Stimulated activated CD4-positive, alpha-beta T cell treated with anti-CD3 and anti-CD28 coated beads, Interleukin-1b, Interleukin-23, amount 100 ng/mL, for 24 hours (primary cell): ENCODE measurements at places on chromosomes 2 and 18.

DNA sequence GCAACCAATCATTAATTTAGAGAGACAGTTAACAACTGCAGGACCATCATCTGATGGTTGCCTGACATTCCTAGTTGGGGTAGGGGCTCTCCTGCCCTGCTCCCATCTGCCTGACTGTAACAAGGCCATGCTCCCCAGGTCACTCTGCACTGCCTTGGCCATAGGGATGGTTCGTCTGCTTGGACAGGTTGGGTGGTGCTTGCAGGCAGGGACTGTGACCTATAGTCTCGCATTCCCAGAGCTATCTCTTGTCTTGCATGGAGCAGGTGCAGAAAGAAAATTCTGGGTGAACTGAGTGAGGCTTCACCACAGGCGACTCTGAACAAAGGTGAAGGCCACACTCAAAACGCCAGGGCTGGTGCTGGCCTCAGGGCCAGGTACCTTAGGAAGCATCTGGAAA lies 64.7 kb downstream of the EMILIN2 start:
- no peak for DNase-seq

DNA sequence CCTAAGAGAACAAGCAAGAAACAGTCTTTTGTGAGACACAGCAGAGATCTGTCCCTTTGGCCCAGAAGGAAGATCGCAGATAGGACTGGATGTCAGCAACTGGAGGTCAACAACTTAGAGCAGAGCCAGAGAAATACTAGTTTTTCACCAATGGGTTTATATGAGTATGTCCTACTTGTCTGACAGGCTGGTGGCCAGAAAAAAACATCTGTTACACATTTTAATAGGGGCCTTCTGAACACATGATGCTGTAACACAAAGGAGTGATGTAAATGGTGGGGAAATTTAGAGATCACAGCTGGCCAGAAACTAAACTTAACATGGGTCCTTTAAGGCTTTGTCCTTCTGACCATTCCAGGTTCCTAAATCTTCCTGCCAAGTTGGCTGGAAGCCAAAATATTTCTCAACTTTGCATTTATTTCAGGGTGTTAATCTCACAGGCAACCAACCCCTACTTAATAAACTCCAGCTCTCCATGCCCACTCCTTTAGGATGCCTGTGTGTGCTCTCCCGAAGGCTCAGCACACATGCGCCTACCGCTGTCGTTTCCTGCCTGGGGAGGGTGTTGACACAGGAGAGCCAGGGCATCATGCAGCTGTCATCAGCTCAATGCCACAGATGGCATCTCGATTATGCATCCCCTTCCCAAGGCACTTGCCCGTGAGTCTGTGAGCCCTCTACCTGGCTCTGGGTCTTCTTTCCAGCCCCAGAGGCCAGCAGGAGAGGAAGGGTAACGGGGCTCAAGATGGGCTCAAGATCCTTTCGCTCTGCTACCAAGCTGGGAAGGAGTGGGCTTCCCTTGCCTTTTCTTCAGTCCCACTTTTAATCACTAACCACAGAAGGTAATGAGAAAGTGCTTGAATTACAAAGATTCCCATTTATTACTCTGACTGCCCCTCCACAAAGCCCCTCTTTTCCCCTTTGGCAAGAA lies 252.5 kb downstream of the ETAA1 start:
- DNase-seq, result no peak

GRCh38 chr2:120245520-120246332 lies 6.9 kb upstream of the RALB start:
- DNase-seq, result no peak

DNA sequence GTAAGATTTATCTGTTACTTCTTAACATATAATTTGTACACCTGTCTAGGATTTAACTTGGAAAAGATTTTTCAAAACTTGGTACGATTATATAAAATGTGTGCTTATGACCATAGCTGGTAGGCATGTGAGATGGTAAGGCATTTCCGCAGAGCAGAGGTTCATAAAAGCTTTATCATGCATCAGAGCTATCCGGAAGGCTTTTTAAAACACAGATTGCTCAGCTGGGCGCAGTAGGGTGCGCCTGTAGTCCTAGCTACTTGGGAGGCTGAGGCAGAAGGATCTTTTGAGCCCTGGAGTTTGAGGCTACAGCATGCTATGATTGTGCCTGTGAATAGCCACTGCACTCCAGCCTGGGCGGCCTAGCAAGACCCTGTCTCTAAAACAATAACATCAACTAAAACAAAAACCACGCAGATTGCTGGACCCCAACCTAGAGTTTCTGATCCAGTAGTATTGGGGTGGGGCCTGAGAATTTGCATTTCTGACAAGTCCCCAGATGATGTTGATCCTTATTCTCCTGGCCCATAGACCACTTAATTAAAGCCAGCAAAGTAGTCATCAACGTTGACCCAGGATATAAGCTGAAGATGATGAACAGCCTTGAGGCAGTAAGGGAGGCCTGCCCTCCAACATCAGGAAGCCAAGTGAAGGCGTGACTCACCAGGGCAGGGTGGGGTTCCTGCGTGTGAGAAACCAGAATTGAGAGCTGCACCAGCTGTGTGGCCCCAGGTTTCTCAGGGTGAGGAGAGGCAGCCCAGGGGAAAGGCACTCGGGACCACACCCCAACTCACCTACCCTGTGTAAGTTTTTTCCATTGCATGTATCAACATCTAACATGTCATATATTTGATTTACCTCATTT lies 21.6 kb upstream of the SLC20A1 start:
- DNase-seq, result peak; percentile 66

DNA sequence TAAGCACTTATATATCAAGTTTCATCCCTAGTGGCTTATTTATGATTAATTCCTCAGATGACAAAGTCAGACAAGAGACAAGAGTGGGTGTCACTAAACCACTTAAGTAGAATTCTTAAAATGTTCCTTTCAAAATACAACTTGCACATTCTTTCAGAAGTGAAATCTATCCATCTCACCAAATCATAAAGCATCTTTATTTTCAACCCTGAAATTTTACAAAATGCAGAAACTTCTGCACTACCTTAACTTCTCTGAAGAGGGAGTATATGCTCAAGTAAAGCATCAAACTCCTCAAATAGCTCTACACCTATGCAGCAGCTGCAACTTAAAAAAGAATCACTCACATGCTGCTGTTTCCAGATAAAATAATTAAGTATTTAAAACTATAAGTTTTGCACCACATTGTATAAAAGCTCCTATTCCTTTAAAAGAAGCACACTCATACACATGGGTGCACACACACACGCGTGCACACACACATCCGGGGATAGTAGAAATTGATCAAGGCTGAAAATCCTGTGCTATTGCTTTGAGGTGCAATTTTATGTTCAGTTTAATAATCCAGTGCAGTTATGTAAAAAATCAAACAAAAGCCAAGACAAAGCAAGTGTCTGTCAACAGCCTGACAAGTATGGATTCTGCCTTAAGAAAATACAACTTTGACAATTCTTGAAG lies 244.5 kb downstream of the TCF4 start:
- DNase-seq, result no peak

GRCh38 chr18:54030434-54030833 lies 194.0 kb downstream of the MBD2 start:
- no peak for DNase-seq

- peak; percentile 23 for DNase-seq
These were observed 252.6 kb downstream of the AGAP1 start for GRCh38 chr2:235746257-235746934.

- DNase-seq, result no peak
These were observed 50.0 kb upstream of the TMEM178A start for GRCh38 chr2:39615675-39616074.

DNA sequence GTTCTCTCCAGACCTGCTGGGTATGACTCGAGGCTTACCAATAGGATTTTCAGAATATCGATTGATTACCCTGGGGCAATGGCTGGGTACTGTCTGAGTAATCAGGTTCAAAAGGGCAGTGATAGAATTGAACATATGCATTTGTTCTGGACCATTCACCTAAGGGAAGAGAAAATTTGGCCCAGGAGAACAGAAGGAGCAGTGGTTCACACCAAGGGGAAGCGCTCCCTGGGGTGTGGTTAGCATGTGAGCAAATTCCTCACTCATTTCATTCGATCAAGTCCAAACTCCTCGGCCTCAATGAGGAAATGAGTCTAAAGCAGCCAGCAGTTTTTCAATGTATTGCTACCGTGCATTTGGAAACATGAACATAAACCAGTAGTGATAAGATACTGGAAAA lies 55.6 kb downstream of the CYP26B1 start:
- DNase-seq, result no peak

DNA sequence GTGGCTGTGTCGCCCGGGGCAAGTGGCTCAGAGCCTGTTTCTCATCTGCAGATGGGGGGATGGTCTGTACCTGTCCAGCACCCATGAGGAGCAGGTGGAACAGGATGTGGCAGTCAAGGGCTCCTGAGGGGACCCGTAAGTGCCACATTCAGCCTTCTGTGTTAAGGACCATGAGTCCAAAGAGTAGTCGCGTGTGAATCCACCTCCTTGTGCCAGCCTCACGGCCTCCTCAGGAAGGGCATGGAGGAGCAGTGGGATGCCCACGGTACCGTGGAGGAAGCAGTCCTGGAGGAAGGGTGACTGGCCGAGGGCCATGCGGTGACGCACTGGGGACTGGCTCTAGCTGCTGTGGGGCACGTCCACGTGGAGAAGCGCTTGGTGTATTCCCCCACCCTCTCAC lies 61.1 kb downstream of the ODC1 start:
- DNase-seq, result no peak

GRCh38 chr2:207408086-207408794 lies 121.5 kb upstream of the CREB1 start:
- DNase-seq, result no peak

DNA sequence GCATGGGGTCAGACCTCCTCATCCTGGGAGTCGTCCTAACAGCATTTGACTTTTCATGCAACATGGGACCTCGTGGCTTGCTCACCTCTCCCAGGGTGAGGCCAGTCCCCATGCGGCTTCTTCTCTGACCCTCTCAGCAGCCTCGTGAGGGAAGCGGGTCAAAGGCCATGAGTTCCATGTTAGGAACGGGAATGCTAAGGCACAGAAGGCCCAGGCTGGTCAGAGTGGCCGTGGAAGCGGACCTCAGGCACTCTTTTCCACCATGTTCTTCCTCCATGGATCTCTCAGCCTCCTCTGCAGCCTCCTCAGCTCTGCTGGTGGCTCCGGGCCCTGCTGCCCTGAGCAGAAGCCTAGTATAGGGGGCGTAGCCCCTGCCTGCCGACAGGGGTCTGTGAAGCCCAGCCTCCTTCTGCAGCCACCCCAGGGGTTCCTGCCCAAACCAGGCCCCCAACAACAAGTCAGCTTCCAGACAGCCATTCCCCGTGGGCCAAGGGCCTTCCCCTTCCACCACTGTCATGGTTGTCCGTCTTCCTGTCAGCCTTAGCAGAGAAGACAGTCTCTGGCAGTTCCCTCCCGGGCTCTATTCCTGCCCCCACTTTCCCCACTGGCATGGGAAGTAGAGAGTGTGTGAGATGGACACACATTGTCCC lies 60.0 kb upstream of the OTOF start:
- DNase-seq, result no peak

DNA sequence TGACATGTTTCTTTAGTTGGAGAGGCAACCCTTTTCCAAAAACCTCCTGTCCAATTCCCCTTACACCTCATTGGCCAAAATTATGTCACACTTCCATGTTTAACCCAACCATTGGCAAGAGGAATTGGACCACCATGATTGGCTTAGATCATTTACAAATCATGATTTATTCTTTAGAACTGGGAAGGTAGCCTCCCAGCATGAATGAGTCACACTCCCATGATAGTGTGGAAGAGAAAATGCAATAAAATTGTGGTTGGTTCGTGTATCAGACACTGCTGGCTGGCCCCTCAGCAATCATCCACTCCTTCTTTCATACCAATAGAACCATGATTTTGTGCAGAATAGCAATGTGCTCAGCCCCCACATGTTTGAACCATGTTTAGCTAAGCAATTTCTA lies 156.6 kb upstream of the ACVR2A start:
- no peak for DNase-seq

DNA sequence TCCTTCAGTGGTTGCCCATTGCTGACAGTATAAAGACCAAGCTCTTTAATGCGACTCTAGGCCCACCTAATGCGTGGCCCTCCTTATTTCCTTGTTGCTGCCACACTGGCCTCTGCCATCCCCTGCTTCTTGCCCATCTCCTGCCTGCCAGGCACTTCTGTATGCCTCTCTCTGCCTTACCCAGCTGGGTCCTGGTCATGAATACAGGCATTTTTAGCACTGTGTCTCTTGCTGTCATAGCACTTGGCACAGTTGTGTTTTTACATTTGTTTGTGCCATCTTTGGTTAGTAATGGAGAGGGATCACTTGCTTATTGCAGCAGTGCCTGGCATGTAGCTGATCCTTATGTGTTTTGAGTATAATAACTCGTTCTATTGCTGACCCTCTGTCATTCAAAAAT lies 38.7 kb downstream of the MAP4K4 start:
- DNase-seq, result no peak

GRCh38 chr2:70442301-70443077 lies 111.1 kb downstream of the TGFA start:
- no peak for DNase-seq

GRCh38 chr2:233481368-233482142 lies 85.0 kb downstream of the USP40 start:
- no peak for DNase-seq

DNA sequence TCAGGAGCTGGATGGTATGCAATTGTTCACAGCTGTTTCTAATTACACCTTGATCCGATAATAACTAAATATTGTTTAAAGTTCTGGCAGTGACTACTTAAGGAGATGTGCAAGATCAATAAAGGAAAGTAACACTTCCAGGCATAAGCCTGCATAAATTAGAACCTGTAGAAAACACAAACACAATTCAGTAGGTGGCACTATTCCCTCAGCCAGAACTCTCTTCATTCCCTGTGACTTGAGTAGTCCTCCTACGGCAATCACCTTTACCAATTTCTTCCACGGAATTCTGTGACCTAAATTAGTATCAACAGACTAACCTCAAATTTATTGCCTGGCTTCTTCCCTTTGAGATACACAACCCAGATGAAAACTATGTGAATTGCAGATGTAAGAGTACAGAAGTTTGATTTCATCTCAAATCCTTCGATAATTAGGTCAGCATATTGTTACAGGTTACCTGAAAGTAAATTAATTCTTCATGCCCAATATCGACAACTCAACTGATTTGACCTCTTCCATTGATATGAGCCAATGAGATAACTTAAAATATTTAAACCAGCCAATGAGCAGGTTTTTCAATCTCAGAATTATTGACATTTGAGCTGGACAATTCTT lies 137.8 kb downstream of the PID1 start:
- DNase-seq, result no peak

- DNase-seq, result no peak
These were observed 410.9 kb upstream of the LRRTM1 start for GRCh38 chr2:80715433-80715832.

DNA sequence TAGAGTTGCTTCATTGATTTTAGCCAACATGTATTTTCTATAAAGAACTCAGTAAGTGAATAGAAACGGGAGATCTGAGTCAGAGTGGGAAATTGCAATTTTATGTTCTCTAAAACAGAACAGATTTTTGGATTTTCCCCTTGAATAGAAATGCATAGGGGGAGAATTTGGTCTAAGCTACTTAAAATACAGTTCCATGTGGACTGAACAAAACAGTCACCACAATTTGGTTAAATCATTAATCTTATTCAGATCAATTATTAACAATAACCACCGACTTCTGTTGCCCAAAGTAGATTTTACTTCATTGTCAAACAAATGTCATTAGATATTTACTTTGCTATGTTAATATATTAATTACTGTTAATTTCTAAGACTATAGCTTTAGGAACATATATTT lies 107.7 kb downstream of the SCG2 start:
- no peak for DNase-seq

GRCh38 chr2:204705243-204705932 lies 160.1 kb downstream of the PARD3B start:
- DNase-seq, result no peak
